Osteocyte (in vitro differentiated cells): ENCODE measurements at places on chromosomes 4 and X. TPM values are rescaled to one million over a fixed set of nuclear protein-coding genes. Genes with fewer than 3 reads are reported as not detected.

- no peak overlapping the region for H3K27ac ChIP-seq
- no peak overlapping the region for H3K4me3 ChIP-seq
- no peaks in the 10 kb centered on the region for H3K36me3 ChIP-seq
- no peaks in the 10 kb centered on the region for H3K27me3 ChIP-seq
- DNase-seq, result no peak
Measured at GRCh38 chr4:53016099-53016820, 154.1 kb downstream of the RASL11B start.

DNA sequence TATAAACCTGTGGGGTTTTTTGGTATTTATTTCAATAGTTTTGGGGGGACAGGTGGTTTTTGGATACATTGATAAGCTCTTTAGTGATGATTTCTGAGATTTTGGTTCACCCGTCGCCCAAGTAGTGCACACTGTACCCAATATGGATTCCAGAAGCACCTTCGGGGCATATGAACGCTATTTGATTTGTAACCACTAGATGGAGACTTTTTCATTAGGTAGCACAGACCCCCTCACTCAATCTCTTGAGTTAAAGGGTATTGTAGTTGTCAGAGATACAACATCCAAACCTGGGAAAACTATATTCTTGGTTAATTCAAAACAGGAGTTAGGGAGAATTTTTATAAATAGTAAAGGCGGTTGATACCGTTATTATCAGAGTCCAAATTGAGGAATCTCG is 79.8 kb downstream of the SPANXN3 start:
- no peak for DNase-seq
- no peak overlapping the region for H3K4me3 ChIP-seq
- H3K36me3 ChIP-seq, result no peaks in the 10 kb centered on the region
- H3K4me1 ChIP-seq, result no peaks in the 10 kb centered on the region
- H3K27me3 ChIP-seq, result no peaks in the 10 kb centered on the region

FAM241A gene
- total RNA-seq, result 0.18 and 0.19 TPM in 2 replicates

- no peak overlapping the region for H3K27ac ChIP-seq
- H3K4me1 ChIP-seq, result peaks cover 17% of the 10 kb centered on the region
- H3K27me3 ChIP-seq, result peaks cover 5% of the 10 kb centered on the region
- no peak overlapping the region for H3K4me3 ChIP-seq
- H3K36me3 ChIP-seq, result no peaks in the 10 kb centered on the region
Measured at GRCh38 chr4:10161840-10162239, 45.2 kb upstream of the WDR1 start.

UGT2B7 gene
- total RNA-seq, result 0.91 and 0.97 TPM in 2 replicates

DNA sequence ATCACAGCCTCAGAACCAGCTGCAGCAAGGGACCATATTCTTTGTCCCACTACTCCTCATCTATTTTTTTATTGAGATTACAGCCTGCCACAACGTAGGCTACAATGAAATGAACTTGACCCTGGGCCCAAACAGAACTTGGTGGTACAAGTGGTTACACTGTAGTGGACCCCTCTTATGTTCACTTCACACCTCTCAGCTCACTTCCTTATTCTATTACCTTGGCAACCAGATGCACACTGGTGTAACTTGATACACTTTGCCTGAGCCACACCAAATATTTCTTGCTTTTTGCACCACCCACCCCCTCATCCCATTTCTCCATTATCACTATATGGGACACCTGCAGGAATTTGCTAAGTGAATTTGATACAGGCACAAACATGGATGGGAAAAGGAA is 105.8 kb downstream of the CXCL13 start:
- no peak overlapping the region for H3K4me3 ChIP-seq
- DNase-seq, result no peak
- H3K27ac ChIP-seq, result no peak overlapping the region

DNA sequence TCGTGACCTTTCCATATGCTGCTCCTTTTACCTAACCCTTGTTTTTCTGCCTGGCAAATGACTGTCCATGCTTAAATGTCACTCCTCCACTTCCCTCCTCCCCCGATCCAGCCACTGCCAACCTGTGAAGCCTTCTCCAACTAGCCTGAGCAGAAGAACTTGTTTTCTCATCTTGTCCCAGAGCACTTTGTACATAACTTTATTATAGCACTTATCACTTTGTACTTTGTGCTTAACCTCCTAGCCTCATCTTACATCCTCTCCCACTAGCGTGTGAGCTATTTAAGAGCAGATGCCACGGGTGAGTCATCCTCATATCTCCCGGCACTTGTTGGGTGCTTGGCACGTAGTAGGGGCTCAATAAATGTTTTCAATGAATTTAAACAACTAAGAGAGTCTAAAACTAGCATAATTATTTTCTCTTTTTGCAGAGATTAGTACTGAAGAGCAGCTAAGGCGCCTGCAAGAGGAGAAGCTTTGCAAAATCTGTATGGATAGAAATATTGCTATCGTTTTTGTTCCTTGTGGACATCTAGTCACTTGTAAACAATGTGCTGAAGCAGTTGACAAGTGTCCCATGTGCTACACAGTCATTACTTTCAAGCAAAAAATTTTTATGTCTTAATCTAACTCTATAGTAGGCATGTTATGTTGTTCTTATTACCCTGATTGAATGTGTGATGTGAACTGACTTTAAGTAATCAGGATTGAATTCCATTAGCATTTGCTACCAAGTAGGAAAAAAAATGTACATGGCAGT is 46.9 kb downstream of the XIAP start:
- H3K4me3 ChIP-seq, result no peak overlapping the region
- no peaks in the 10 kb centered on the region for H3K4me1 ChIP-seq
- H3K27ac ChIP-seq, result no peak overlapping the region
- H3K27me3 ChIP-seq, result no peaks in the 10 kb centered on the region
- peaks cover 21% of the 10 kb centered on the region for H3K36me3 ChIP-seq
